ENCODE measurements at places on chromosomes 16 and 17. TPM values are rescaled to one million over a fixed set of nuclear protein-coding genes. Genes with fewer than 3 reads are reported as not detected.

The MYH1 gene
- not detected for total RNA-seq

GRCh38 chr17:8004899-8005298 lies 2.5 kb downstream of the GUCY2D start:
- H3K27me3 ChIP-seq = no peaks in the 10 kb centered on the region
- H3K4me3 ChIP-seq = no peak overlapping the region
- H3K36me3 ChIP-seq = no peaks in the 10 kb centered on the region
- H3K27ac ChIP-seq = no peak overlapping the region
- DNase-seq = no peak

The TVP23A gene
- total RNA-seq = 9.0 TPM

DNA sequence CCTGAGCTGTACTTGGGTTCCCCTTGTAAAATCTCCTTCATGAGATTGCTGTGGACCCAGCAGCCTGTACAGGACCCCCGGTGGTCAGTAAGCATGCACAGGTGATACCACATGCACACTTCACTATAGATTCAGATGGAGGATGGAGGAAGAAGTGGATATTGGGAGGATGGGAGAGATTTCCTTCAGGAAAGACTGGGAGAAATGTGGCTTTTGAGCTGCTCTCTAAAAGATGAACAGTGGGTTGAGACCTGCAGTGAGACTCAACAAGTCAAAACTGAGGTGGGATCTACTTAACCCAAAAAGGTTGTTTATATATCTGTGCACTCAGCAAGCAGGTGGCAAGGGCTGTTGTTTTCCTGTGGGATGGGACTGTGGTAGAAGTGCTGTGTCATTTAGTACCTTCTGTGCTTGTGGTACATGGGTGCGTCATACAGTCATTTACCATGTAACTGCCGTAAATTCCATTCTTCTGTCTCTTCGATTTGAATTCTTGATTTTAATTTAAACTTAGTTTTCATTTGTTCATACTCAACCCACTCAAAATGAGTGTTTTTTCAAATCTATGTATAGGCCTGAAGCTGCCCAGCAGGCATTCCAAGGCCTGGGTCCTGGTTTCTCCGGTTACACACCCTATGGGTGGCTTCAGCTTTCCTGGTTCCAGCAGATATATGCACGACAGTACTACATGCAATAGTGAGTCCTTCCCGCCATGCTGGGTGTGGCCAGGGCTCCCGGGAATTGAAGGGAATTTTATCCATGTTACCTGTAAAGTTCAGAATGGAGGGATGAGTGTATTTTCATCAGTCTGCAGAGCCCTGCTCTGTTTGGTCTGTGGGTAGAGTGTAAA lies 6.9 kb downstream of the HERPUD1 start:
- H3K4me1 ChIP-seq = peaks cover 2% of the 10 kb centered on the region
- H3K36me3 ChIP-seq = no peaks in the 10 kb centered on the region
- DNase-seq = no peak
- no peak overlapping the region for H3K4me3 ChIP-seq
- no peaks in the 10 kb centered on the region for H3K27me3 ChIP-seq

GRCh38 chr16:48231727-48232492 lies 12.2 kb upstream of the LONP2 start:
- H3K36me3 ChIP-seq = no peaks in the 10 kb centered on the region
- no peaks in the 10 kb centered on the region for H3K4me1 ChIP-seq
- H3K4me3 ChIP-seq = no peak overlapping the region
- H3K27ac ChIP-seq = no peak overlapping the region
- DNase-seq = no peak

DNA sequence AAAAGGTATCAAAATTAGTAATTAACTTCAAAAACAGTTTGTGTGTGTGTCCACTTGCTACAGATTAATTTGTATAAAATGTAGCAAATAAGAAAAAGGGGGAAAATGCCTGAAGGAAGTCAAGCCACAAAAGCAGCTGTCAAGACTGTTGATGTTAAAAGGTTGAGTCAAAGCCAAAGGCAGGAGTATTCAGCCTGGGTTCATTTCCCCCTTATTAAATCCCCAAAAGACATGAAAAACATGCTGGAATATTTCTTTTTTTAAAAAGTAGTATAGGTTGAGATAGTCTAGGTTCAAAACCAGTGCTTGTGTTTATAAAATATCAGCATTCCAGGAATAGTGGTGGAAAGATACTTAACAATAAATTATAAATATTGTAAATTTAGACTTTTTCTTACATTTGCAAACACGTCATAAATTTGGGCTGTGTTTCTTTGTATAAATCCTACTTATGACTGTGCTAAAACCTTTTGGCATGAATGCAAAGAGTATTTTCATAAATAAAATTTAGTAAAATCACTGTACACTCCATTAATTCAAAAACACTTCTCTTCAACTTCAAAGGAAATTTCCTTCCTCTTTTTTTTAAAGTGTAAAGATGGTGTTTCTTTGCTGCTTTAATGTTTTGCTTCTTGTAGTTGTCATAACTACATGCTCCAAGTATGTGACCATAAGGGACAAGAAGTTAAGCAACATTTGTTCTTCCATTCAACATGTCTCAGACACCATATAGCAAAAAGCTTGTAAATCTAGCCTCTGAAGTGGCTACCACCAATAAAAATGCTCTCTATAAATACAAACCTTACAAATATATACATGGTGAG lies 72.0 kb downstream of the SKAP1 start:
- H3K27me3 ChIP-seq = no peaks in the 10 kb centered on the region
- no peaks in the 10 kb centered on the region for H3K4me1 ChIP-seq
- no peaks in the 10 kb centered on the region for H3K36me3 ChIP-seq
- DNase-seq = no peak
- H3K4me3 ChIP-seq = no peak overlapping the region
- no peak overlapping the region for H3K27ac ChIP-seq

The CBFA2T3 gene
- 0.53 TPM for total RNA-seq

- H3K4me3 ChIP-seq = no peak overlapping the region
- no peaks in the 10 kb centered on the region for H3K36me3 ChIP-seq
- H3K27me3 ChIP-seq = no peaks in the 10 kb centered on the region
Observed at GRCh38 chr17:77467521-77467920, 326.8 kb downstream of the SEC14L1 start.

DNA sequence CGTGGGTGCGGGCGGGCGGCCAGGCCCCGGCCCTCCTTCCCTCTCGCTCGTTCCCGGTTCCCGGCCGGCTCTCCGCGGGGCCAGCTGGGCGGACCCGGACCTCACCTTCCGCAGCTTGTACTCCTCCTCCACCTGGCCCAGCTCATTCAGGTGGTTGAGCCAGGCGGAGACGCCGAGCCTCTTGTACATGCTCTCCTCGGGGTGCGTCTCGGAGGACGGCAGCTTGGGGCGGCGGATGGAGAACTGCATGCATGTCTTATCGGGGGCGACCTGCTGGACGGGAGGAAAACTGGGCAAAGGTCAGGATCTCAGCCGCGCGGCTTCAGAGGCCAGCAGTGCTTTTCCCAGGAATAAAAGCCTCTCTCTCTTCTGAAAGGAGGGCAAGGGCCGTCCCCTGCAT lies 85.4 kb downstream of the TBC1D16 start:
- no peaks in the 10 kb centered on the region for H3K27me3 ChIP-seq
- peak; percentile 32 for DNase-seq
- H3K27ac ChIP-seq = no peak overlapping the region
- H3K36me3 ChIP-seq = no peaks in the 10 kb centered on the region

GRCh38 chr17:39618246-39618913 lies 8.4 kb upstream of the PPP1R1B start:
- no peaks in the 10 kb centered on the region for H3K36me3 ChIP-seq
- DNase-seq = no peak
- H3K27me3 ChIP-seq = no peaks in the 10 kb centered on the region
- H3K27ac ChIP-seq = no peak overlapping the region
- H3K4me1 ChIP-seq = peaks cover 3% of the 10 kb centered on the region

GRCh38 chr17:29243792-29244191 lies 2.9 kb upstream of the CRYBA1 start:
- peaks cover 1% of the 10 kb centered on the region for H3K4me1 ChIP-seq
- no peaks in the 10 kb centered on the region for H3K27me3 ChIP-seq
- no peak overlapping the region for H3K27ac ChIP-seq

The SPDYE4 gene
- total RNA-seq = not detected
